ENCODE measurements at places on chromosomes 7 and 10. TPM values are rescaled to one million over a fixed set of nuclear protein-coding genes. Genes with fewer than 3 reads are reported as not detected.

GRCh38 chr7:15397922-15398760, 163.7 kb downstream of the AGMO start:
- no peak overlapping the region for H3K4me3 ChIP-seq
- H3K27ac ChIP-seq: no peak overlapping the region
- no peaks in the 10 kb centered on the region for H3K4me1 ChIP-seq
- H3K36me3 ChIP-seq: no peaks in the 10 kb centered on the region
- no peak for DNase-seq

DNA sequence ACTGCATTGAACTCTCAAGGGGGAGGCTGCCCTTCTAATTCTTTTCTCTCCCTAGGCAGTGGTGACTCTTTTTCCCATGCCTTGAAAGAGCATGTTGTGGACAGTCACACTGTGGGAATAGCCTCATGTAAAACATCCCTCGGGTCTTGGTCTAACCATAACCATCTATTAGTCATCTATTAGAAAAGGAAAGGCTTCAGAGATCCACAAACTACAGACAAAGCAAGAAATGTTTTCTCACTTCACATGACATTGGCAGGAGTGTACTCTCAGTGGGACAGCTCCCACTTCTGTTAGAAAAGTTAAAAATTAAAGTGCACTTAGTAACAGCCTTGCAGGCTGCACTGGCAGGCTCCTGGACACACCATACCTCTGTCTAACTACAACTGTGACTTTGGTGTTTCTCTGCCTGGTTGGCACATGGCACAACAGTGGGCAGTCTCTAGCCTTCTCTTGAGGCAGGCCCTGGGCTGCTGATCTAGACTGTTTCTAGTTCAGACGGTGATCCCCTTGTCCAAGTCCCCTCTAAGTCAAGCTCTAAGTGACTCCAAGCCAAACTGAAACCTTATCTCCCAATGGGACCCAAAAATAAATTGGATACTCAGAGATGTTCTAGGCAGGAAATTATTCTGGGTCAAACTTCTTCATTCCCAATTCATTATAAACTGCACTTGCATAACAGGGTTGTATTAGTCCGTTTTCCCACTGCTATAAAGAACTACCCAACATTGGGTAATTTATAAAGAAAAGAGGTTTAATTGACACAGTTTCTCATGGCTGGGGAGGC, 57.9 kb upstream of the ITGB1 start:
- H3K27ac ChIP-seq: no peak overlapping the region
- no peak for DNase-seq
- H3K36me3 ChIP-seq: no peaks in the 10 kb centered on the region
- no peaks in the 10 kb centered on the region for H3K4me1 ChIP-seq
- no peaks in the 10 kb centered on the region for H3K27me3 ChIP-seq

DNA sequence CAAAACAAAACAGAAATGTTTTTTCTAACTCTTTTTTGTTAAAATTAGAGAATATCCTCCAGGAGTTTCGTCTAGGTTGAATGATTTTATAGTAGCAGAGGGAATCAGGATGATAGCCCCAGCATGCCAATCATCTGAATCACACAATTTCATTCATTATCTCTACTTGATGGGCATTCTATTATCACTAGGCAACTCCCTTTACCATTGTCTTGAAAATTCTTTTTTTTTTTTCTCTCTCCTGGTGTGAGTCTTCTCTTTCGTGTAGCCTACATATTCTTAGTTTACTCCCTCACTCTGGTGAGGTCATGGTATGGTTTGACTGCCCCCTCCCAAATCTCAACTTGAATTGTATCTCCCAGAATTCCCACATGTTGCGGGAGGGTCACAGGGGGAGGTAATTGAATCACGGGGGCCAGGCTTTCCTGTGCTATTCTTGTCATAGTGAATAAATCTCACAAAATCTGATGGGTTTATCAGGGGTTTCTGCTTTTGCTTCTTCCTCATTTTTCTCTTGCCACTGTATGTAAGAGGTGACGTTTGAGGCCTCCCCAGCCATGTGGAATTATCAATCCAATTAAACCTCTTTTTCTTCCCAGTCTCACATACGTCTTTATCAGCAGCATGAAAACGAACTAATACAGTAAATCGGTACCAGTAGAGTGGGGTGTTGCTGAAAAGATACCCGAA, 105.0 kb downstream of the OTUD1 start:
- H3K27me3 ChIP-seq: no peaks in the 10 kb centered on the region
- H3K4me1 ChIP-seq: no peaks in the 10 kb centered on the region
- H3K4me3 ChIP-seq: no peak overlapping the region
- H3K36me3 ChIP-seq: no peaks in the 10 kb centered on the region
- no peak overlapping the region for H3K27ac ChIP-seq

DNA sequence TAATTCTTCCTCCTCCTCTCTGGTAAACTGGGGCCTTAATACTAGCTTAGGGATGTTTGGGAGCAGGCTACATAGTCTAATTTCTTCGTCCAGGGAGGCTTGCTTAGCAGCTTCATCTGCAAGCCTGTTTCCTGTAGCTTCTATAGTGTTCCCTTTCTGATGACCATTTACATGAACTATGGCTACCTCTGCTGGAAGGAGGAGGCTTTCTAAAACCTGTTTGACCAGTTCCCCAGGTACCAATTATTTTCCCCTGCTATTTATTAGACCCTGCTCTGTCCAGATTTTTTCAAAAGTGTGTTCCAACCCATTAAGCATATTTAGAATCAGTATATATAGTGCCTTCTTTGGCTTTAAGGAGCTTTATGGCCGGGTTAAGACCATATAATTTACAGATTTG, 38.8 kb upstream of the DNAH11 start:
- H3K36me3 ChIP-seq: no peaks in the 10 kb centered on the region
- H3K27ac ChIP-seq: no peak overlapping the region
- DNase-seq: no peak
- no peaks in the 10 kb centered on the region for H3K4me1 ChIP-seq
- H3K27me3 ChIP-seq: no peaks in the 10 kb centered on the region

DNA sequence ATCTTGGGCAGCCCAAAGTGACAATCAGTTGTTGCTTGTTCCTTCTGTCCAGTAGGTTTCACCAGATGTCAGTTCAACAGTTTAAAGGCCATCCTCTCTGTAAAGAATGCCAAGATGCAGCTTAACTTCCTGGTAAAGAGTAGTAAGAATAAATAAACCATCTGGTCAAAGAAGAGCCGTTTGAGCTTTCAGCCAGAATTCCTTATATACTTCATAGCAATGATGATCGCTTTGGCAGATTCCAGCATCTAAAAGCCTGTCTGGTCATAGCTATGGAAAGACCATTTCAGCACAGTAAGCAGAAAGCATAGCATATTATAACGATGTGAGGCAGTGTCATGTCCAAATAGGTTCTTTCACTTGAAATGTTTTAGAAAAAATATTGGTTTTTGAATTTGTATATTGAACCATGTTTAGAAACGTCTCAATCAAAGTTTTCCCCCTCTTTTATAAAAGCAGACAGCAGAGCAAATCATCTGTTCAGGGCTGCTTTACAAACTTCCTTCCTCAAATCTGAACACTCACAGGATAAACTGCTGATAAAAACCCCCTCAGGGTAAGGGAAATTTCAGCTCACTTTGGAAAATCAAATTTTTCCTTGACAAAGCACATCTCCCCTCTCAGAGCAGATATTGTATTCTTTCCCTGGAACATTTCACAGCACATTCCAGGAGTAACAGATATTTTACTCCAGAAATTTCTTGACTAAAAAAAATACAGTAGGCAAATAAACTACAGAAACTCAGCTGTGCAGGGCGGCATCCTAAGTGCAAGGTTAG, 184.1 kb downstream of the NOC3L start:
- DNase-seq: no peak
- no peaks in the 10 kb centered on the region for H3K27me3 ChIP-seq
- H3K4me3 ChIP-seq: no peak overlapping the region
- H3K4me1 ChIP-seq: peaks cover 25% of the 10 kb centered on the region
- no peaks in the 10 kb centered on the region for H3K36me3 ChIP-seq

- peaks cover 49% of the 10 kb centered on the region for H3K36me3 ChIP-seq
- DNase-seq: no peak
- H3K27ac ChIP-seq: peak overlapping the region; percentile 49
- H3K4me1 ChIP-seq: peaks cover 10% of the 10 kb centered on the region
Measured at GRCh38 chr7:116239434-116239833, 29.1 kb downstream of the TES start.

DNA sequence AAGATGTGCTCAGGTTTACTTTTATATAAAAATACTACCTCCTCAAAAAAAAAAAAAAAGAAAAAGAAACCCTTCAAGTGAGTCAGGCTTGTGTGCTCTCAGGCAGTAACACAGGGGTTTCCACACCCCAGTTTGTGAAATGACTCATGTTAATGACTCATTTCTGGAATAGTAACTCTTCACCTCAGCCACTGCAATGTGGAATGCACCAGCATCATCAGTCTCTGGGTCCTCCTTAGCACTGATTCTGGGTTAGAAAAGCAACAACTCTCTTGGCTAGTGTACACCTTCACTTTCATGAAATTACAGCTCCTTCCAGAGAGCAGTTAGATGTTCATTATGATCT, 110.6 kb downstream of the EMX2 start:
- H3K4me1 ChIP-seq: peaks cover 12% of the 10 kb centered on the region
- H3K4me3 ChIP-seq: no peak overlapping the region
- DNase-seq: peak; percentile 96
- H3K27ac ChIP-seq: peak overlapping the region; percentile 96
- H3K27me3 ChIP-seq: no peaks in the 10 kb centered on the region
- H3K36me3 ChIP-seq: no peaks in the 10 kb centered on the region

Gene UMAD1
- total RNA-seq: 7.1 TPM

Gene IFIT1B
- not detected for total RNA-seq

Gene ABCB1
- total RNA-seq: not detected
